ENCODE measurements at places on chromosomes 2 and 18.

GRCh38 chr2:37709111-37709510, 37.7 kb upstream of the CDC42EP3 start:
- DNase-seq, result no peak

GRCh38 chr2:176745543-176746200, 466.9 kb upstream of the HNRNPA3 start:
- DNase-seq, result peak; percentile 82

- peak; percentile 35 for DNase-seq
These were observed 375.0 kb downstream of the CTNNA2 start for GRCh38 chr2:79887747-79888374.

GRCh38 chr18:3914833-3915610, 465.1 kb downstream of the TGIF1 start:
- DNase-seq, result peak; percentile 46

DNA sequence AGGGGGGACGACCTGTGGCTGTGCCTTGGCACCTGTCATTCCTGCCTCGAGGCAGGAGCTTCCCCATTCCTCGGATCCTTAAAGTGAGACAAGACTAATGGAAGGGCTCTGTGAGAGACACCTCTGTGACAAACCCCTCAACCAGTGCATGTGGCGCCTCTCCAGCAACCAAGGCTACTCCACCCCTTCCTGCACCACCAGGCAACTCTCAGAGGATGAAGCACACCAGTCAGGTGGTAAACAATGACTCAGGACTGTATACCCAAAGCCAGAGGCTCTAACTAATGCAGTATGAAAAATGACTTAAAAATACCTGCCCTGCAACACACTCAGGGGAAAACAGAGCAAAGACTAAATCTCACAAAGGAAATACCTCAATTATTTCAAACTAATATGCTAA, 136.9 kb downstream of the UXS1 start:
- no peak for DNase-seq

- peak; percentile 22 for DNase-seq
These were observed 96.0 kb downstream of the TMEM17 start for GRCh38 chr2:62410015-62410453.

GRCh38 chr2:230734247-230735175, 21.9 kb downstream of the CAB39 start:
- no peak for DNase-seq

DNA sequence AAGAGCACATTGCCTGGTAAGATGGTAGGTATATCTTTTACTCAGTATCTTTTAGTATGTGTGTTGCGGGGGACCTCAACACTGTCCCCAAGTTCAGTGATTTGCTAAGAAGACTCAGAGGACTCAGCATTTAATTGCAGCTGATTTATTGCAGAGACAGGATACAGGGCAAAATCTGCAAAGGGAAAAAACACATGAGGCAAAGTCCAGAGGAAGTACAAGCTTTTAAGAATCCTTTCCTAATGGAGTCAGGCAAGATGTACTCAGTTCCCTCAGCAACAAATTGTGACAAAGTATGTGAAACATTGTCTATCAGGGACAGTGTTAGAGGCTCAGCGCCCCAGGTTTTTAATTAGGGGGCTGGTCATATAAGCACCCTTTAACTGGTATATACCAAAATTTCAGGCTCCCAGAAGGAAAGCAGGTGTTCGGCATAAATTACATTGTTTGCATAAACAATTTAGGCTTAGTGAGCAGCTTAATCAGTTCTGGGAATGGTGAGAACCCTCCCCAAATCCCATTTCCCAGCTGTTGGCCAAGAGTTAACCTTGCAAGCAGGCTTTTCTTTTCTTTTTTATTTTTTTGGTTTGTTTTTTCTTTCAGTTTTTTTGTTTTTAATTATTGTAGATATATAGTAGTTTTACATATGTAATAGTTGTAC, 41.7 kb downstream of the RAB3GAP1 start:
- no peak for DNase-seq

GRCh38 chr2:157377861-157378260, 52.2 kb upstream of the ERMN start:
- no peak for DNase-seq

DNA sequence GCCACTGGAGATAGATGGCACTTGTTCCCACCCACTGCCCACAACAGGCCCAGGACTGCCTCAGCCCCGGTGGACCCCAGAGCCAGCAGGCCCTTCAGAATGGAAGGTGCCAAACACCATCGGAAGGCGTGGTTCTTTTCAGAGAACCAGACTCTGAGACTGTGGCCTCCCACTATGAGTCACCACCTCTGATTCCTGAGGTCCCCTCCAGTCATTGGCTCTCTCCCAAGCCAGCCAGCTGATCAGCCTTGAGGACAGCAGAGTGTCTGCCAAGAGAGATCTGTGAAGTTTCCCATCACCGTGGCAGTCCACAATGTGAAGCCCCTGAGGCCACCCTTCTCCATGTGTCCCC, 10.4 kb upstream of the MAP3K2 start:
- DNase-seq, result no peak

DNA sequence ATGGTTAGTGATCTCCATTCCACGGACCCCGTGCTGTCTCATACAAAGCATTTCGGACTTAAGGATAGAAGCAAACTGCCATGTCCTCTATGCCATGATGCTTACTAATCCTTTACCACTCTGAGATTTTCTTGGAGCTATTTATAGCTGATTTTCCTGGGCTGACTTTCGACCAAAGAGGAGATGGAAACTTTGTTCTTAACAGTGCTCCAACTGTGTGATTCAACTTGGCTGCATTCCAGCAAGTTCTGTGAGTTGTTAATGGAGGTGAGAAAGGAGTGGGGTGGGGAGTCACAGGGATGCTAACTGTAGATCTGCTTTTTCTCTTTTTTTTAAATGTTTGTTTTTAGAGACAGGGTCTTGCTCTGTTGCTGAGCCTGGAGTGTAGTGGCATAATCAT, 45.5 kb upstream of the MSH2 start:
- no peak for DNase-seq

Data from NCI-H526 treated with DMSO at 0.1 percent for 48 hours (cell line).